ENCODE measurements at places on chromosomes 6 and 20. TPM values are rescaled to one million over a fixed set of nuclear protein-coding genes. Genes with fewer than 3 reads are reported as not detected.

GRCh38 chr20:43960231-43960630, 45.6 kb downstream of the TOX2 start:
- DNase-seq: no peak

- no peak for DNase-seq
Measured at GRCh38 chr6:166394036-166394892, 11.5 kb upstream of the MPC1 start.

- no peak for DNase-seq
Measured at GRCh38 chr6:28809947-28810658, 113.7 kb downstream of the TRIM27 start.

GRCh38 chr20:25116739-25117458, 35.0 kb upstream of the VSX1 start:
- no peak for DNase-seq

DNA sequence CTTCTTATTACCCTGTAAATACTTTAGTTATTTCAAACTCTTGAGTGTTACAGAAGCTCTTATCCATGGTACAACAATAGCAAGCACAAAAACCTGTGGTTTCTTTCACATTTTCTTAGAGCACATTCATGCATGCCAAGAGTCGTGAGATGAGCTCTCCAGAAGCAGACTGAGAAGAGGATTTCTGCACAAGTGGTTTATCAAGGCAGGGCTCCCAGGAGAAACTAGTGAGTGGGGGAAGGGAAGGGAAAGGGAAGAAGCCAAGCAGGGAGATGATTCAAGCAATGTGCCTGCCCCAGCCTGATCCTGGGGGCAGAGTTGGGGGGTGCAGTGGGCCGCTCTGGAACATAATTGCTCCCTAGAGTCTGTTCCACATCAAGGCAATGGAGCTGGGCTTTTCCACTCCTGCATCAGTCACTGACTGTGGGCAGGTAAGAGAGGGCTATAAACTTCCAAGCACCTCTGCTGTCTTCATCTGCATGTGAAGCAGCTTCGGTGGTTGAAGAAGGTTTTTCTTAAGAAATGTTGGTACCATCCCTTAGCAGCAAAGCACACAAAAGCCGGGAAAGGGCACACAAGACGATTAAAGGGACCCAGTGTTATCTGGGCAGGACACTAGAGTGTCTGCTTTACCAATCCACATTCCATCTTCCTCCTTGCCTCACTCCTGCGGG, 152.1 kb downstream of the PLCB4 start:
- DNase-seq: no peak

The HRH3 gene
- total RNA-seq: 0.82 TPM

All from frontal cortex (tissue), 4 donors.